ENCODE measurements at places on chromosomes 5 and 9.

DNA sequence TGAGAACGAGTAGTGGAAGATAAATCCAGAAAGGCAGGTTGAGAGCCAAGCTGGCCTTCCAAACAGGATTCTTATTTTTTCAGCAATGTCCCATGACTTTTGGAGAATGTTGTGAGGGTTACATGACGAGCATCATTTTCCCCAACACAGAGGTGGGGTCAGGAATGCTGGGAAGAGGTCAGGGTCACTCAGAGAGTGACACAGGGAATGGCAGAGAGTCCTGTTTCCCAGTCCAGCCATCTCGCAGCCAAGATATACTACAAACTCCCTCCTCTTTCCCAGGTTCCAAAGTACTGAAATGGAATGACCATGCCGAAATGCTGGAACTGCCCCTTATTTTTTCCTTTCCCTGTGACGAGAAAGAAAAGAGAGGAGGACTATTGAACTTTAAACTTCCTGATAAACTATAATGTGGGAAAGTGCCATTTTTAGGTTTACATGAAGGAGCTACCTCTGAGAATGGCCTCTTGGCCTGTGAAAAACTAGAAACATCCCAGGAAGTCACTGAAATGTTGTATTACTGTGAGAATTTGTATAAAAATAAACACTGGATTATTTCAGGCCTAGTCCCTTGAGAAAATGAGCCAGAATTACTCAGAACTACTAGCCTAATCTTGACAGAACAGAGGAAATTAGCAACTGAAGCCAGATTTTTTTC lies 420.4 kb downstream of the CETN3 start:
- no peak for DNase-seq

- no peak for DNase-seq
Observed at GRCh38 chr5:97095318-97095732, 47.1 kb downstream of the LIX1 start.

- DNase-seq, result no peak
Observed at GRCh38 chr9:77023726-77024125, 4.3 kb downstream of the FOXB2 start.

DNA sequence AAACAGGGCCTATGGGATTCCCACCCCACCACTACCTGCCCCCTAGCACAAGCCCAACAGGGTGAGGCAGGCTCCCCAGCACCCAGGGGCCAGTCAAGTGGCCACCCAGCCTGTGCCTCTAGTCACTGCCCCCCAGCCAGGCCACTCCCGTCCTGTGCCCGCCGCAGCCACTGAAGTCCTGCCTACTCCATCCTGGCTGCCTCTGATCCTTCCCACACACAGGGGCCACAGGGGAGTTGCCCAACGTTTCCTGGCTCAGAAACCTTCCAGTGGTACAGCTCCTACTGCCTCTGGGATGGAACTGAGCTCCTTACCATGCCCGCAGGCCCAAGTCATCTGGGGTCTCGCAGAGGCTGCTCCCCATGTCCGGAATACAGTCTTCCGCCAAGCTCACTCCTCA lies 70.2 kb upstream of the STXBP1 start:
- DNase-seq, result no peak

DNA sequence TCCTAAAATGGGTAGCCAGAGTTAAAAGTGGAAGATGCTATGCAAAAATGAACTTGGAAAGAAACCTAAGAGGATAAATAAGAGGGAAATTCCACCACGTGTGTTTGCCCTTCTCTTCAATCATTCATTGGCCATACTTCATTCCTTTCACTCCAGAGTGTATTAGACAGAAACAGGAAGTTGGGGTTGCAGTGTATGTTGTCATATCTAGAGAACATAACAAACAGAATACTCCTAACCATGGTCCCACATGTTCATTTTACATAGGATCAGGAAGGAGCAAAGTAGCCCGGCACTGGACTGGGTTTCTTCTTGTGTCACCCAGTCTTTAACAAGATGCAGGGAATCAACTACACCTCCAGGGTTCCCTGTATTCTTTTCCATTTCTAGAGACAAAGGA lies 7.6 kb upstream of the GPBP1 start:
- DNase-seq, result no peak

DNA sequence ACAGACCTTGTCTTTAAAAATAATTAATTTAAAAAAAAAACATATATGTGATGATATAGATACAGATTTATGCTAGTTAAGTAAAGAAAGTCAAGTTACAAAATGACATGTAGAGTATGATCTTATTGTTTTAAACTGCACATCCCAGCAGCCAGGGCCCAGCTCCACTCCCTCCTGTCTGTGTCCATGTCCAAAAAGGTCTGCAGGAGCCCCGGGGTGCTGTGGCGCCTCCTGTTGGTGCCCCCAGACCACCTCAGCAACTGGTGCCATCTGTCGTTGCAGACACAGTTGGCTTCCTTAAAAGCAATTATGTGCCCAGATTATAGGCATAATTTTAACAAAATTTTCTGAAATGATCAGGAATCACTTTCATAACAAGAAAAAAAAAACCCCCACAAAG lies 33.3 kb downstream of the IPPK start:
- no peak for DNase-seq

DNA sequence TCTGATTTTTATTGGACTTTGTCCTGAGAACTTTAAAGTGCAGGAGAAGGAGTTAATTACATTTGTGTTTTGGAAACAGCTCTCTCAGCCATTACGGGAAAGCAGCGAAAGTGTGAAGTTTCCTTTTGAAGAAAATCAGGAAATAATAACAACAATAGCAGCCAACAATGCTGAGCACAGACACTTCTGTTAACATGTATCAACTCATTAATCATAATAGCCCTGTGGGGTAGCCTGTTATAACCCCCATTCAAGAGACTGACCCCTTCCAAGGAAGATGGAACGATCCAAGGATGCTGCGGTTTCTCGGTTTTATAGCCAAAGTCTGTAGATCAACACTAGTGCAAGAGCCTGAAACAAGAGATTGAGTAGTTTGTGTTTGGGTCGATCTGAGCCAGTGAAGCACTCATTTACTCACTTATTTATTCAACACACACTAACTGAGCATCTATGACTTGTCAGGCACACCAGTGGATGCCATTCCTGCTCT lies 195.5 kb downstream of the DRD1 start:
- DNase-seq, result no peak

- no peak for DNase-seq
Observed at GRCh38 chr9:124742940-124743339, 28.2 kb downstream of the NR6A1 start.

DNA sequence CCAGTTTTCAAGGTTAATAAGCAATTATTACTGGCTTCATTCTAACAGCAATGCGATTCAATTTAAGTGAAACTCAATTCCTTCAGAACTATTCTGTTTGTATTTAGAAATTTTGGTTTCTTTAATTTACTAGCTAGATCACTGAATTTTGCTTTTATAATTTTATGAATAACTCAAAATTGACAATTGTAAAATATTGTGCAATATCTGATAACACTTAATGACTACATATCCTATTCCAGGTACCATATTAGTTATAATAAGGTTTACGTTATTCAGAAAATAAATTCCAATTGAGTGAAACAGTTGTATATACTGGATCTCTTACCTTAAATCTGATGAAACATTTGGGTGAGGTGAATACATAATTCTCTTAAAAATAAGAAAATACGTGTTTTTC lies 1348.3 kb upstream of the CDH6 start:
- no peak for DNase-seq

- DNase-seq, result no peak
Observed at GRCh38 chr9:81823672-81824554, 104.3 kb upstream of the SPATA31D4 start.

DNA sequence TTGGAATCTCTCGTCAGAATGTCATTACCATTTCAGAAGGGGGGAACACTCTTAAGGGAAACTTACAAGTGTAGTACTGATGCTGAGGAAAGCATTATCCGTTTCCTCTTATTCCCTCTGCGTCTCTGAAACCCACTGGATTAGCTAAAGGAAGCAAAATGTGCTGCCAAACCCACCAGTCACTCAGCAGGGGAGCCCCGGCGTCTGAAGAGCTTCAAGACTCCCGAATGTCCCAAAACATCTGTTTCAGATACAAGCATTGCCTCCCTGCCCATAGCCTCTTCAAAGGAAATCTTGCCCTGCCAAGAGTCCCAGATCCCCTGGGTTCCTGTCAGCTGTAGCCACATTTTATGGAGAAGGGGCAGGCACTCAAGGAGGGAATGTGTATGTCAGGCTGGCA lies 1.0 kb upstream of the HCN1 start:
- DNase-seq, result no peak

- no peak for DNase-seq
Observed at GRCh38 chr5:135916638-135917263, 21.1 kb upstream of the IL9 start.

DNA sequence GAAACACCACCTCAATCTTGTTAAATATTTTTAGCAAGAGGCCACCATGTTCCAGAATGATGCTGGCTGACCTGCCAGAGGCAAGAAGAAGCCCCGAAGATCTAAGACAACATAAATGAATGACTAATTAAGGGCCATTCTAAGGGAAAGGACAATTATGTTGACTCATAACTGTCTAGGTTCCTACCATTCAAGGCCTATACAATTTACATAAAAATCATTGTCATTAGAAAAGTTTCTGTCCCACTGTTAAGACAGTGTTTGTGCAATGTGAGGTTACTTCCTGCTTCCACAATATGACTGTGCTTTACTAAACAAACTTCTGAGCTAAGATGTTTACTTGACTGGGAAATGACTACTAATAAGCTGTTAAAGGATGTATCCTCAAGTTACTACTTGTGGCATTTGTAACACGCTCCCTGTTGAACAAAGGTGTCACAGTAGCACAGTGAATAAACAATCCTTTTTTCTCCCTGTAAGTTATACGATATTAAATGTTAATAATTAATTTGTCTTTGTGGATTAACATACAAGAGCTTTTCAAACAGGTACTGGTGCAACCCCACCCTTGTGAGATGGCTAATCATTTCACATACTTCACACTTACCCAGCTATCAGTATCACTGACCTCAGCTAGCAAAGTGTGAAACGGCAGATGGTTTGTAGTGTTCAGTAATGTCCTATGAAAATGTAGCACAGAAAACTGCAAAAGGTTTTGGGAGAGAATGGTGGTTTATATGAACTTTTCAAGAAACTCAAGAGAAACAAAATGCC lies 195.8 kb downstream of the EFNA5 start:
- peak; percentile 60 for DNase-seq

- no peak for DNase-seq
Observed at GRCh38 chr9:136794281-136794999, 1.7 kb upstream of the CCDC183 start.

DNA sequence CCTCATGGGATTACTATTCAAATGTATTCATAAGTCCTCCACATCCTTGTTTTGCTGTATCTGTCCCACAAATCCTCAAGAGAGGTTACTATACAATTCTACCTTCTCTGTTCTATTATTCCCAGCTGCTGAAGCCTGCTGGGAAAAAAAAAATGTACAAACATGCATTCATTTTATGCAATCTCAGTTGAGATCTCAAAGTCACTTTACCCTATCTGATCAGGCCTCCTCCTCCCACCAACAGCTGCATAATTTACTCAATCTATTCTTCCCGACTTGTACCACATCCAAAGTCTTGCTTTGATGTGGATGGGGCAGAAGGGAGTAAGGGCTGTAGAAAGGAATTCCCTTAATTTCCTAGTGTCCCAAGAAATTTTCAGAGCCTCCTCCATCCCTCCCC lies 28.6 kb downstream of the PSIP1 start:
- no peak for DNase-seq

GRCh38 chr5:125012727-125013451 lies 266.4 kb upstream of the ZNF608 start:
- peak; percentile 5 for DNase-seq

Measured in Calu3 (cell line).